ENCODE measurements at places on chromosomes 6 and 20.

GRCh38 chr20:1185316-1185741 lies 548 bp upstream of the TMEM74B start:
- DNase-seq, result no peak

- DNase-seq, result no peak
Measured at GRCh38 chr20:3919352-3919751, 30.2 kb downstream of the PANK2 start.

DNA sequence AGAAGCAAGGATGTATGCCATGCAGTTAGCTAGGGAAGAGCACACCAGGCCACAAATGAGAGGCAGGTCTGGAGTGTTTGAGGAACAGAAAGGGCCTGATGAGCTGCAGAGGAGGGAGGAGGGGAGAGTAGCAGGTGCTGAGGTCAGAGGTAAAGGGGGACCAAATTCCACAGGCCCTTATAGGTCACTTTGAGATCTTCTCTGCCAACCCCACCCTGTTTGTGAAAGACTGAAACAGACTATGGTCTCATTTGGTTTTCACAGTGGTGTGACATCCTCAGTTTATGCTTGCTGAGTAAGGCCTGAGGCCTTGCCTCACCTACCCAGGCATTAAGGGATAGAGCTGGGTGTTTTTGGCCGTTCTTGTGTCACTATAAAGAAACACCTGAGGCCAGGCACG lies 187.7 kb upstream of the MYLIP start:
- no peak for DNase-seq

GRCh38 chr6:125584468-125584939 lies 164.9 kb upstream of the HEY2 start:
- no peak for DNase-seq

GRCh38 chr20:46767127-46767761 lies 57.8 kb downstream of the SLC2A10 start:
- DNase-seq, result peak; percentile 7

- no peak for DNase-seq
Measured at GRCh38 chr20:60485012-60485760, 527.0 kb downstream of the CDH26 start.

GRCh38 chr6:13315896-13316295 lies 12.4 kb downstream of the TBC1D7 start:
- DNase-seq, result no peak

DNA sequence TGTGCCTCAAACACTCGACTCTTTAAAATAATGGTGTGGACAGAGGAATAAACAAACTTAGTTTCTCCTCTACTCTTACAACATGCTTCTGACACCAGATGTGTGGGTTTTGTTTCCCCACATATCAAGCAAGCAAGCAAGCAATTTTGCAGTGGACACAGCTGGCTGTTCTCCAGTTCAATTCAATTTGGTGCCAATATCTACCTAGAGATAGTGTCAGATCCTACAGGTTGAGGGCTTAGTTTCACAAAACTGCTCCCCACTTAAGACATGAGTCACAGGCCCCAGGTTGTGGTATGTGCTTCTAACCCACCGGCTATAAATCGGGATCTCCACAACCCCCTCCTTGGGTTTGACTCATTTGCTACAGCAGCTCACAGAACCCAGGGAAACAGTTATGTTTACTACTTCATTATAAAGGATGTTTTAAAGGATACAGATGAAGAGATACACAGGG lies 131.4 kb upstream of the TRAF3IP2 start:
- peak; percentile 64 for DNase-seq

GRCh38 chr6:74510878-74511277 lies 695.0 kb downstream of the COL12A1 start:
- no peak for DNase-seq

- DNase-seq, result no peak
Measured at GRCh38 chr6:167513778-167514177, 188.9 kb downstream of the TTLL2 start.

DNA sequence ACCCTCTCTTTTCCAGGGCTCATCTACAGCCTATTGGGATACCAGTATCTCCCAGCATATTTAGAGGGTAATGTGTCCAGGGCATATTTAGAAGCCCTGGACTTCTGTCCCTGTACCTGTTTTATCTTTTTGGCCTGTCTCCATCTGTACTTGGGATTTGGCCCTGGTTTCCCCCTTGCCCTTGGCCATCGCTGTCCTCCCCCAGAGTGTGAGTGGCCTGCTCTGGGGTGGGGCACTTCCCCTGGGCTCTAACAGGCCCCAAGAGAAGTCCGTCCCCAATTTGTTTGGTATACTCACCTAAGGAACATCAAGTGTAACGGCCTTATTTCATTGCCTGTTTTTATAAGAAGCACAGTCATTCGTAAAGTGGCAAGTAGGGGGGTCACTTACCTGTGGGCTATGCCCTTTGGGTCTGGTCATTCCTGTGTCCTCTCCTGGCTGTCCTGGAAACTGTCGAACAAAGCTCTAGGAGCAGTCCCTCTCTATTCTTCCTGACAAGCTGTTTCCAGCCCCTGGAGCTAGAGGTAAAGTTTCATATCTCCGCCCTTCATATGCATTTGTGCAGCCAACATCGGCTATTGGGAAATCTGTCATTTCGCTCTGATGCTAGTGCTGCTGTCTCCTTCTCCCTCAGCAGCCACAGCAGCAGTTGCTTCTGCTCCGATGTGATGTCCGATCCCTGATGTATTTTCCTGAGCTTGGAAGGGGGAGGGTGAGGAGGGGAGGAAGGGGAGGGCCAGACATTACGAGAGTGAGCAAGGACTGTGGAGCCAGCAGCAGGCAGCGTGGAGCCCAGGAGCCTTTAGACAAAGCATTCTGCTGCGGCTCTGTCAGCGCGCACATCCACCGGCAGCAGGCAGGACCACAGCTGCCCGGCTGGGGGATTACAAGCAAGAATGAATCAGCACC lies 83.4 kb downstream of the TCP11 start:
- DNase-seq, result no peak

DNA sequence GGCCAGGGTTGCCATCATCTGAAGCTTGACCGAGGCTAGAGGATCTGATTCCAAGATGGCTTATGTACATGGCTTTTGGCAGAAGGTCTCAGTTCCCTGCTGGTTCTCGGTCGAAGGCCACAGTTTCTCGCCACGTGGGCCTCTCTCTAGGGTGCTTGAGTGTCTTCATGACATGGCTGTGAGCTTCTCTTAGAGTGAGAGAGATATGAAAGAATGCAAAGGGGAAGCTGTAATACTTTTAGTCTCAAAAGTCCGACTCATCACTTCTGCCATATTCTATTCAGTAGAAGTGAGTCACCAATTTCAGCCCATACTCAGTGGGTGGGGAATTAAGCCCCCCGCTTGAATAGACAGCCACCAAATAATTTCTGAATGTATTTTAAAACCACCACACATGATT lies 94.2 kb downstream of the UTRN start:
- DNase-seq, result no peak

DNA sequence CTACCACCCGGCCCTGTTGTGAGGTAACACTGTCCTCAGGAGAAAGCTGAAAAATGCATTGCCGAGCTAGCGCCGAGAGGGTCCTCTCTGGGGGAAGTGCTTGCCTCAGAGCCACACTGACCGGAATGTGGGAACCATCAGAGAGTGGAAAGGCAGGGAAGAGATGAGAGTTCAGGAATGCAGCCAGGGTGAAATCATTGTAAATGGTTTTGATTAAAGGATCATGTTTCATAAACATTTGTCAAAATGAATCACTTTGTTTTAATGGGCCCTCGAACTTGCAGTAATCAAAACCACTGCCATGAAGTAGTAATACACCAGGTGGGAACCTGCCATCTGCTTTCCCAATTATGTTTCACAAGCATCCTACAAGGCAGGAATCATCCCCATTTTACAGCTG lies 16.9 kb upstream of the IL17F start:
- no peak for DNase-seq

- no peak for DNase-seq
Measured at GRCh38 chr20:50062006-50062838, 50.7 kb downstream of the UBE2V1 start.

DNA sequence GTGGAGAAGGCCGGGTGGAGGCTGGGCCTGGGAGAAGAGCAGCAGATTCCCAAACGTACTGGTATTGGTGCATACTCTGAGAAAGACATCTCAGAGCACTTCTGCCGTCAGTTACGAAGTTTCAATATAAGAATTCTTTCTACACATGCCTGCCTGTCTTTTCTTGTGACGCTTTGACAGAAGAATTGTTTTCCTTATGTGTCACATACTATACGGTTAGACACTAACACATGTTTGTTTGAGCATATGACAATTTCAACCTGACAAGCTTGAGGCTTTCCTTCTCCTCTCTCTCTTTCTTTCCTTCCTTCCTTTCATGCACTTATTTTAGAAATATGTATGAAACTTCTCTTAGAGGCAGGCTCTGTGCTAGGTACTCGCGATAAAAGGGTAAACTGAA lies 360.0 kb downstream of the QKI start:
- DNase-seq, result no peak

DNA sequence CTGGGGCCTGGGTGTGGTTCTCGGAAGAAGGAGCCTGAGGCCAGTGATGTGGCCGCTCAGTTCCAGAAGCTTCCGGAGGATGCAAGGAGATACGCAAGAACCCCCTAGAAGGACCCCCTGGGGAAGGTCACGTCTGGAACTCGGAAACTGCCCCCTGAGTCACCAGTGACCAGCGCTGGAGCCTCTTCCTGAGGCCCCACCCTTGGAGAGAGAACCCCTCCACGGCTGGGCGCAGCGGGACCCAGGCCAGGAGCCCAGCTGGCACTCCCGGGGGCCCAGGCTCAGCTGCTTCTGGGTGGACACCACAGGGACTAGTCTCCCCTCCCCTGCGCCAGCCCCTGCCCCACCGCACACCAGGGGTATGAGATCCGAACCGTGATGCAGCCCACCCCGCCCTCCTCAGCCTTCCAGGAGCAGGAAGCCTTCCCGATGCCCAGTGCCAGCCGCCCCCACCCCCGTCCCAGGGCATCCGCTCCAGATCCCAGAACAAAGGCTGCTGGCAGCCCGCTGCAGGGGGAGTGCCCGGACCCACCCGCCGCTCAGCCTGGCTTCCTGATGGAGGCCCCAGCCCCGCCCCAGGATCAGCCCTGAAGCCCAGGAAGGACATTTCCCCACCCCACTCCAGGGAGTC lies 7.5 kb downstream of the LAMA5 start:
- DNase-seq, result no peak

- DNase-seq, result no peak
Measured at GRCh38 chr6:167090171-167090570, 32.7 kb upstream of the CCR6 start.

GRCh38 chr6:3314621-3315467 lies 56.1 kb downstream of the PSMG4 start:
- DNase-seq, result no peak

DNA sequence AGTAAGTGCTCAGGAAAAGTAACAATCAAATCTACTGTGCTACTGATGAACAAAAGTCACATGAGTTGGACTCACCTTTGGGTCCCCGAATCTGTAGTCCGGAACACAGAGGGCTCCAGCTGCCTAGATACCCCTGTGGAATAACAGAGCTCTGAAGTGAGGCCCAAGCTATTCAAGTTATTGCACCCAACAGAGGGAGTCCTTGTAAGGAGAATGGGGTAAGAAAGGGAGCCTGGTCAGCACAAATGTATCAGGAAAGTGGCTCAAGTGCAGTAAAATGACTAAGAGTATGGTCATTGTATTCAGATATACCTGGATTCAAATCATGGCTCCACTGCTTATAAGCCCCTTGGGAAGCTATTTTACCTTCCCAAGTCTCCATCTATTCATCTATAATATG lies 20.9 kb downstream of the EDN1 start:
- DNase-seq, result no peak

GRCh38 chr6:17277256-17277655 lies 3.9 kb upstream of the RBM24 start:
- DNase-seq, result no peak

DNA sequence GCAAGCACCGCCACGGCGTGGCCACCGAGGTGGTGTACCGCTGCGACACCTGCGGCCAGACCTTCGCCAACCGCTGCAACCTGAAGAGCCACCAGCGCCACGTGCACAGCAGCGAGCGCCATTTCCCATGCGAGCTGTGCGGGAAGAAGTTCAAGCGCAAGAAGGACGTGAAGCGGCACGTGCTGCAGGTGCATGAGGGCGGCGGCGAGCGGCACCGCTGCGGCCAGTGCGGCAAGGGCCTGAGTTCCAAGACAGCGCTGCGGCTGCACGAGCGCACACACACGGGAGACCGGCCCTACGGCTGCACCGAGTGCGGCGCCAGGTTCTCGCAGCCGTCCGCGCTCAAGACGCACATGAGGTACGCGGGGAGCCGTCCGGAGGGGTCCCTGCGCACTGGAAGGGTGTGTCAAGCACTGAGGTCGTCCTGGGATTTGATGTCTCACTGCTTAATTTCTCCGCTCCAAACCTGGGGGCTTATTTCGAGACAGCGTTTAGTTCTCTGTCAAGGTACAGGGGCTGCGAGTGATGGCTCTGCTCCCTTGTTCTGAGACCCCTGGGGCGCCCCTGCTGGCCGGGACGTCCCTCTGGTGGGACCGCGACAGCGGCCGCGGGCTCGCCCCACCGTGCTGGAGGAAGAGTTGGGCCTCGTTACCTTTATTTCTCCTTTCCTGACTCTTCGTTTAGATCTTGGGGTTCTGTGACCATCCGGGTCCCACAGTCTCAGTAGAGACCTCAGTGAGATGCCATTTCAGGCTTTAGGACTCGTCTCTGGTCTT lies 3.6 kb downstream of the GZF1 start:
- no peak for DNase-seq

DNA sequence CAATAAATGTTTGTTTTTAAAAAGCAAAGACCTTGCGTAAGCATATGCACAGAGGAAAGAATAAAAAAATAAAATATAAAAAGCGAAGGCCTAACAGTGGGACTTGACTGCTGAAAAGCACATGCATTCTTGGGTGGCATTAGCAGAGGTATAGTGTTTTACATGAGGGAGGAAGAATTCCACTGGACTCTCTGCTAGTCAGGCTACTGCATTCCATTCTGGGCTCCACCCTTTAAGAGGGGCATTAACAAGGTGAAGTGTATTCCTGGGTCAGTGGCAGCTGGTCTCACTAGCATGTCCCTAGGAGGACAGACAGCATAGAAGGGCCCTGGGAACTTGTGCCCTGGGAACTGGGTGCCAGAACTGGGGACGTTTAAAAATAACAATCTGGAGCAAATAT lies 134.1 kb downstream of the SOBP start:
- no peak for DNase-seq

- peak; percentile 84 for DNase-seq
Measured at GRCh38 chr20:49186535-49187329, 1.4 kb downstream of the STAU1 start.

DNA sequence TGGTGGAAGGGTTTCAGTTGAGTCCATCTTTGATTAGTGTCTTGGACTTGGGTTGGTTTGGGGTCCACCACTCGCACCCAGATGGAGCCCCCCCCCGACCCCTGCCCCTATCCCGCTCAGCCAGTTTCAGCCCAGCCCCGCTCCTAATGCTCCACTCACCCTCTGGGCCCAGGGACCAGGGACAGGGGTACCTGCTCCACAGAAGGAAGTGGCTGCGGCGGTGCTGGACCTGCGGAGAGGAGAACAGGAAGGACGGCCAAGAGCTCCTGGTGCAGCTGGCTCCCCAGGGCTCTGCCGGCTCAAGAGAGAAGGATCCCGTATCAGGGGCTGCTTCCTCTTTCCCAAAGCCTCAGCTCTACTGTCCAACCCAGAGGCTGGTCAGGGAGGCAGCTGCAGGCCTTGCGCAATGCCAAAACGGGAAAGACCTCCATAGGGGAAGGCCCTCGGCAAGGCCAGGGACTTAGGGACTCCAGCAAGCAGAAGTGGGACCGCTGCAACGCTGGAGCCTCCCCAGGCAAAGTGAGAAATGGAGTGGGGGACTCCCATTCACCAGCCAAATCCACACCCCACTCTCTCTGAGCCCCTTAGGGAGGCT lies at the start of gene SIGLEC1:
SIGLEC1 (minus strand) TSS at position 322 of the 595 bp plus-strand sequence. CDS start 5,472 bp downstream, outside the sequence.
- DNase-seq, result no peak

- no peak for DNase-seq
Measured at GRCh38 chr6:2232445-2232844, 13.0 kb downstream of the GMDS start.

- DNase-seq, result no peak
Measured at GRCh38 chr20:21026951-21027350, 79.2 kb downstream of the LINC00237 start.
